ENCODE measurements at places on chromosomes 12 and 14.
A peak's percentile ranks its signal among the peaks of the same experiment; 100 is the strongest.

DNA sequence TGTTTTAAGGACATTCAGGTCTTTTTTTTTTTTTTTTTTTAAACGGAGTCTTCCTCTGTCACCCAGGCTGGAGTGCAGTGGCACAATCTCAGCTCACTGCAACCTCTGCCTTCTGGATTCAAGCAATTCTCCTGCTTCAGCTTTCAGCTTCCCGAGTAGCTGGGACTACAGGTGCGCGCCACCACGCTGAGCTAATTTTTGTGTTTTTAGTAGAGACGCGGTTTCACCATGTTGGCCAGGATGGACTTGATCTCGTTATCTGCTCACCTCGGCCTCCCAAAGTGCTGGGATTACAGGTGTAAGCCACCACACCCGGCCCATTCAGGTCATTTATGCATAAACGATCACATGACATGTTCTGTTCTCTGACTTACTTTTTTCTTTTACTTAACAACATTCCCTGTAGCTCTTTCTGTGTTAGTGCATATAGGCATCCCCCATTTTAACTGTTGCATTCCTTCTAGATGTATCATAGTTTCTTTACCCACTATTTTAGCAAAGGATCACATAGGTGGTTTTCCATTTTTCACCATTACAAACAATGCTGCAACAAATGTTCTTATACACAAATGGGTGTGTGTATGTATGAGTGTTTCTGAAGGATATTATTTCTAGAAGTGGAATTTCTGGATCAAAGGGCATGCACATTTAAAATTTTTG is 74.2 kb downstream of the ARF6 start:
- no peak for DNase-seq

DNA sequence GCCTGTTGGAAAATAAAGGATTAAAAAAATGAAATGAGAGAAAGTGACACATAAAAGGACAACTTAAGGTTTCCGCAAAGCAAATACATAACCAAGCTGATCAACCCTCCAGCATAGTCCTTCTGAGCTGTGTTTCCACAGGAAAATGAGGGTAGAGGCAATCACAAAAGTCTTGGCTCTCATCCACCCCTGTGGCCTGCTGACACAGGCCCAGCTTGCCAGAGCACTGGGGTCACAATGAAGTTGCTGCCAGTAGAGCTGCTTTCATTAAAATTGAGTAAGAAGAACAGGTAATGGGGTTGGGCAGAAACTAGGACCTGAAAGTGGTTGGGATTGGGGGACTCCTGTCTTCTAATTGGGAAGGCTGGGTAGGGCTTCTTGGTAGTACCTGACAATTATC is 65.9 kb downstream of the RERG start:
- DNase-seq: no peak

DNA sequence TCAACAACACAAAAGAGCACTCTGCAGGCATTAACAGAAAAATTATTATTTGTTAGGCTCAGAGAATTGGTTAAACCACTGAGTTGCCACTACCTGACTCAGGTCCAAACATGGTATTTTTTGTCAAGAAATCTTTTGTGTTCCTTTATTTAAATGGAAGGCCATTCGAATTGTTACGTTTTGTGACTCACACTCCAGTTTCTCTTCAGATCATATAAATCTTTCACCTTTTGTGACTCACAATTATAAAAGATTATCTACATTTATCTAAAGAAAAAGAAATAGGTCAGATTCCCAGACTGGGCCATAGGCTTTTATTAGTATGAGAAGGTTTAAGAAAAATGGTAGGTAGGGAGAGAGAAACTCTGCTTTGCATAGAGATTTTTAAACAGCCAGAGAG is 669.8 kb downstream of the GALC start:
- DNase-seq: no peak

DNA sequence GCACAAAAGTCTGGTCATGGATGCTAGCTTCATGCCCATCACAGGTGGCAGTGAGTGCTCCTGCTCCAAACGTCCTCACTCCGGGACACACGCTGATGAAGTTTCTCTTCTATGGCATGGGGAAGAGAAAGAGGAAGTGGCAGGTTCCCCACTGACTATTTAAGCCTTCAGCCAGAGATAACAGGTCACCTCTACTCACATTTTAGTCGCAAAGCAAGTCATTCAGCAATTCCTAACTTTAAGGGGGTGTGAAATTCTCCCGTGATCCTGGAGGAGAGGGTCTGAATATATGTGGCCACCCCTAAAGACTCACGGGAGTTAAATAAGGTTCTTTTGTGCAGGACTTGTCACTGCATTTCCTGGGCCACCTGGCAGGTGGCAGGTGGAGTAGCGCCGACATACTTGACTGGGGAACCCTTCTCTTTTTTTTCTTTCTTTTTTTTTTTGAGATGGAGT is 18.8 kb upstream of the RCOR1 start:
- DNase-seq: no peak

DNA sequence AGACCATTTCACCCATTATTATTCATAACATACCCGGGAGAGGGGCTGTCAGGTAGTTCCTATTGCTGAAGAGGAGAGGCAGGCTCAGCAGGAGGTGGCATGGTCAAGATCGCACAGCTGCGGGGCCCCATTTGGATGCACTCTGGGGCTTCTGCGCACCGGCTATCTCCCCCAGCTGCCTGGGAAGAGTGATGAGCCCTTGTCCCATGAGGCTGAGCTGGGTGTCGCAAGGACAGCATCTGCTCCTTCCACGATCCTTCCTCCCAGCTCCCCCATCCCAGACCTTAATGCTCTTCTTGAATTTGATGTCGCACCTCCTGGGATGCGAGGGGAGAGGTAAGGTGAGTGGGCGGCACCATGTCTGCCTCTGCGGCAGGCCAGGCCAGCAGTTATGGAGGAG is 62.6 kb downstream of the SLC24A4 start:
- no peak for DNase-seq

DNA sequence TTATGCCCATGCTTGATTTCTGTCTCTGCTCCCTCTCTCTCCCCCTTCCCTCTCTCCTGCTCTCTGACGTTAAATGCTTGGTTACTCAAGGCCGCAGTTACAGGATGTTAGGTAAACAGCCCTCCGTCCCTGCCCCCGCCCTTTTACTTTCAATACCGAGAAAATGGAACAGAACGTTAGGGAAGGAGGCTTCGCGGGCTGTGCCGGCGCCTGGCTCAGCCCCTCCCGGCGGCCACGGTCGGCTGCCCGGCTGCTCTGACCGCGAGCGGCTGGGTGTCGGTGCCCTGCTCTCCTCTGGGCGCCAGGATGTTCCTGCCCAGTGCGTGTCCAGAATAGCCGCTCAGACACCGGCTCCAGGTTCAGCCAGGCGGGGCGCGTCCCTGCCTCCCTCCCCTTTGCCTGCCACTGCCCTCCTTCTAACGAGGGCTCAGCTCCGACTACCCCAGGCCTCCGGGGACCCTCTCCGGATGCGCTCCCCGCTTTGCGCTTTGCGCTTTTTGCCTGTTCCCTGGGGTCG is 166.1 kb downstream of the ADCK1 start:
- DNase-seq: peak; percentile 45

GRCh38 chr14:101713621-101714349 is 47.7 kb upstream of the PPP2R5C start:
- DNase-seq: no peak

GRCh38 chr12:113271853-113272561 is 50.7 kb downstream of the TPCN1 start:
- no peak for DNase-seq

DNA sequence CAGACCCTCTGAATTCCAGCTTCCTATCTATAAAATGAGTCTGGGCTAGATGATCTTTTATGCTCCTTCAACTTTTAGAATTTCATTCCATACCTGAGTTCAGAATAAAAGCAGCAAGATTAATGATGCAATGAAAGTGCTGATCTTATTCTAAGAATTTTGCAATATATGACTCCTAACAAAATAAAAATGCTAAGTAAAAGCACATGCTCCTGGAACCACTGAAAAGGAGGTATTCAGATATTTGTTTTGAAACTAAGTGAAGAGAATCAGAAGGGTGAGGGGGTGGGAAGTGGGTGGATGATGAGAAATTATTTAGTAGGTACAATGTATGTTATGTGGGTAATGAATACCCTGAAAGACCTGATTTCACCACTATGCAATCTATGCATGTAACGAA is 216.6 kb downstream of the PTPRO start:
- DNase-seq: no peak

GRCh38 chr12:32365473-32366064 is 33.8 kb upstream of the FGD4 start:
- DNase-seq: peak; percentile 19

GRCh38 chr12:53049571-53050318 is at the start of gene TNS2:
TNS2 (plus strand) TSS chr12:53050065; CDS start chr12:53050186, 121 bp downstream.
- DNase-seq: no peak

- DNase-seq: no peak
Observed at GRCh38 chr12:116598311-116599284, 39.4 kb downstream of the MAP1LC3B2 start.

DNA sequence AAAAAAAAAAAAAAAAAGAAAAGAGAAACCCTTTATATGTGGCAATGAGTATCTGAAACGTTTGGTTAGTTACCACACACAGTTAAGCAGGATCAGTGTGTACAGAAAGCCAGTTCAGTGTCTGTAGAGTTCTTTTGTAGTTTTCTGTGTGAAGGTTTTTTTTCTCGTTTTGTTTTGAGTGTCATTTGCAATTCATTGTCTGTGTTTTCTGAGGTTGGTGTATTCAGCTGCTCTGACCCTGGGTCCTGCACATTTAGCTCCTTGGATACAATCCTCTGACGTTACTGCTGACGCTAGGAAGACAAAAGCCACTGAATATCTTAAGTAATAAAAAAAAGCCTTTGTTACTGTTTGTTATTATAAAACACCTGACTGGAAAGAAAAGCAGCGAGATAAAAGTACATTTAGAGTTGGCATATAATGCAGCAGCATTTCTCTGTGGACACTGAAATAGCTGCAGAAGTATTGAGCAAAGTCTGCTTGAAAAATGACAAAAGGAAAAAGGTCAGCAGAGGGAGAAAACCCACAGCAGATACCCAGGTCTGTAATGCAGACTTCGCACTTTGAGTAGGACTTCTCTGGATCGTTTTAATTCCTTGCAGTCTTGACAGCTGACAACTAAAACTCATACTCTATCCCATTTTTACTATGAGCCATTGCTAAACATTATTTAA is 89.0 kb downstream of the POLR3B start:
- DNase-seq: no peak

GRCh38 chr12:13691598-13691997 is 289.8 kb downstream of the GRIN2B start:
- DNase-seq: no peak

DNA sequence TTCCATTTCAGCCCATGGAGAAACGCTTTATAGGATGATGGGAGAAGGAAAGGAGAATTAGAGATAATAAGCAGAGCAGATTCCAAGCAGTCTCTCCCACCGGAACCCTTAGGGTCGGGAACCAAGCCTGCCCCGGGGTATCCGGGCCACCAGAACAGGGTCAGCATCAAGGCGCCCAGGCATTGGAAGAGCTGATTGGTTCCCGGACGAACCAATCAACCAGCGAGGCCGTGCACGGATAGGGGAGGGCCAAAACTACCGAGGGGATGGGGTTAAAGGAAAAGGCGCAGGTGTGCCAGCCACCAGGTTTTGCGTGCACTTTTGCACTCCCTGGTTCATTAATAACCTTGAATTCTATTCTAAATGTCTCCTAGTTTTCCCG is 1.7 kb downstream of the PPM1H start:
- no peak for DNase-seq

- DNase-seq: no peak
Observed at GRCh38 chr12:32515137-32515873, 115.9 kb downstream of the FGD4 start.

DNA sequence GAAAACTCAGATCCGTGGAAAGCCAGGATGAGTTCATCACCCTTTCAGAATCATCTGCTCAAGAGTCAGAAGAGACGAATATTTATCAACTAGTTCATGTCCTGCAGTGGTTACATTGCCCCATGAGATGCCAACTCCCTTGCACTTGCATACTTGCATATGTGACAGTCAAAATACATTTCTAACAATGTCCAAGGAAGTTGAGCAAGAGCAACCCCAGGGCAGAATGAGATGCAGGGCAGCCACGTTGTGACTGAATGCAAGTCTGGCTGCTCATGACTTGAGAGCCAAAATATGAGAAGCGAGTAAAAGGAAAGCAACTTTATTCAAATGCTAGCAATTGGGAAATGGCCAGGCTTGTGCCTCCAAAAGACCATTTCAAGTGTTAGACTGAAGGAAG is 23.6 kb upstream of the UTP20 start:
- DNase-seq: no peak

DNA sequence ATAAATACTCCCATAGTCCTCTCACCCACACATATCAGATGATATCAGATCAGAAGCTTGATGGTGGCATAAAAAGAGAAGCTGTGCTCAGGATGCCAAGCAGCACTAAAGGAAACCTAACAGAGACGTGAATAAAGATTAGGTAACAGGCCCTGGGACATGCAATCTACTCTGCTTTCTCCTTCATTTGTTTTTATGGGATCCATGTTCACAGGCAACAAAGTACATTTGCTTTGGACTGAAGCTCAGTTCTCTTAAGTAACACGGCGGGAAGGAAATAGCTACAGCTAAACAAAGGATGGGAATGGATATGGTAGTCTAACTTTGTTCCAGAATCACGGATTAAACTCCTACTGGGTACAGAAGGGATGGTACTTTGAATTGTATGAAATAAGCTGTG is 119.5 kb downstream of the TTC7B start:
- no peak for DNase-seq

DNA sequence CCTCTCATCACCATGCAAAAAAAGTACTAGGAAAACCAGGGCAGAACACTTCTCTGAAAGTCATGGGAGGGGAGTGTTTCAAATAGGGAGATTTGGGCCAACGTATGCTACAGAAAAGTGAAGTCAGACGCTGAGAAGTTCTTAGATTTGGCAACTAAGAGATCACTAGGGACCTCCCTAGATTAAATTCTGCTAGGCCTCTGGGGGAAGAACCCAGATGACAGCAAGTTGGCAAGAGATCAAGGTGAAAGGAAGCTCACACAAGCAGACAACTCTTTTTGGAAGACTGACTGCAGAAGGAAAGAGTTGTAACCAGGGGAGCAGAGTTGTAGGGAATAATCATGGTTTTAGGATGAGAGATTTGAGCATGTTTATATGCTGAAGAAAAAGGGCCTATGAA is 20.7 kb downstream of the IQSEC3 start:
- no peak for DNase-seq

DNA sequence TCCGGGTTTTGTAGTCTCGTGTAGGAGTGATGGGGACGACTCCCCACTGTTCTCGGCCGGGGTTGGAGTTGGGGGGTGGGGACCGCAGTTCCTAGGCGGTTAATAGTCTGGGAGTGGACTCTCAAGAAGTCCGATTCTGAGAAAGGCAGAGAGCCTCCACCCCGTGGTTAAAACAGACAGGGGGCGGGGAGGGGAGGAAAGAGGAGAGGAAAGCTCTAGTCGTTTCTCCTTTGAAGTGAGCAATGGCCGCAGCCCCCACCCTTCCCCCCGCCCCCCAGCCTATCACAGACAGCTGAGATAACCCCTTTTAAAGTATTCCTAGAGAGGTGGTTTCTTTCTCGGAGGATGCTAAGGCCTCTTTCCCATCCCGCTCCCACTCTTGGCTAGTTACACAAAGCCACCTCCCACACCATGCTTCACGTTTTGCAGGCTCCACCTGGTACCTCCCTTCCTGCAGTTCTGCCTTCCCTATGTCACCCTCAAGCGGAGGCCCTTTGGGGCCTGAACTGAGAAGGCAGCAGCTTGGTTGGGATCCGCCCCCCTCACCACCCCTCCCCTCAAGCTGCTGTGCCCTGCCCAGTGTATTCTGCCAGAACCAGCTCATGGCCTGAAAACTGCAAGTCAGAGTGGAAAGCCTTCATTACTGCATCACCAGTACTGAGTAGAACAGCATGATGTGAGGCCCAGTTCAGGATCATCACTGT is 853 bp downstream of the USP5 start:
- no peak for DNase-seq

Data from GM19239 (cell line).